H1 (cell line): ENCODE measurements at places on chromosomes 3 and 15.
A peak's percentile ranks its signal among the peaks of the same experiment; 100 is the strongest.

DNA sequence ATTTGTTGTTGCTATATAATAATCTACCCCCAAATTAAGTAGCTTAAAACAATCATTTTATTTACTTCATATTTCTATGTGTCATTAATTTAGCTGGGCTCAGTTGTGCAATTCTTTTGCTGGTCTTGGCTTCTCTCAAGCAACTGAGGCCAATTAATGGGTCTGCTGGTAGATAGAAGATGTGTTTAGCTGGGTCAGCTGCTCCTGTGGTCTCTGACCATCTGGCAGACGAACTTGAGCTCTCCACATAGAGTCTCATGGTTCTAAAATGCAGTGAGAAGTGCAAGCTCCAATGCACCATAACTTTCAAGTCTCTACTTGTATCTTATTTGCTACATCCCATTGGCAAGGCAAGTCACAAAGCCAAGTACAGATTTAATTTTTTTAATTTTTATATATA lies 515.6 kb downstream of the ZIC1 start:
- DNase-seq, result no peak

DNA sequence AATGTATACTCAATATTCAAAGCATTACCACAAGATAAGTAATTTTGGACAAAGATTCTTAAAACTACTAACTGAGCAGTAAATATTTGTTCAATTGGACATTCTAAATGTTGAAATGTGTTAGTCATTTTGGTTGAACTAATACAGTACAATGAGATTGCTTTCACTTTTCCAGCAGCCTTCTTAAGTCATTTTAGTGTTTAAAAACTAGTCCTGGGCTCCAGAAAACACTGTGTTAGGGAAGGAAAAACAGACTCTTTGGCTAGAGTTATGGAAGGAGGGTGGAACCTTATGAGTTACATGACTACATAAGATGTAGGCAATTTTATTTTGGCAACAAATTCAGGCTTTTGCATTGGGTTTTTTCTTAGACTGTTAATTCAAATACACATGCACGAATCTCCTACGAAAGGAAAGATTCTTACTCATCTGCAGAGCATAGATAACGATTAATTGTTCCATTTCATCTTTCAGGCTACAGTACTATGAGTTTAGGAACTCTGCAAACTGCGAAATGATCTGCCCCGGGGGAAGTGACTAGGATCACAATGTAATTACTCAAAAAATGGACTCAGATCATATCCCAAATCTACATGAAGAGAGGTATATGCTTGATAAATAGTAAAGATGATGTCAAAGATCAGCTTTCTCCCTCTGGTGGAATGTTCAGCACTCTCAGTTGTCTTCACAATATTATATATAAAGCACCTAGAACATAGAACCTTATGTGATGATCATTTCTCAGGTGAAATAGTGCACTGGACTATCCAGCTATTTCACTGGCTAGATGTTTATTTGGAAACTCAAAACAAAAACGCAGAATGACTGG lies 492.8 kb upstream of the MDFIC2 start:
- no peak for DNase-seq

GRCh38 chr3:189270248-189270832 lies 98.6 kb downstream of the TPRG1 start:
- DNase-seq, result no peak

- DNase-seq, result no peak
Observed at GRCh38 chr15:77573802-77574201, 58.9 kb downstream of the LINGO1 start.

GRCh38 chr15:101684384-101684783 lies 32.2 kb upstream of the TM2D3 start:
- DNase-seq, result no peak

- no peak for DNase-seq
Observed at GRCh38 chr3:170585937-170586310, at the start of gene SLC7A14. Gene SLC7A14, minus strand, starts transcription at chr3:170586075. Its CDS starts 59,139 bp downstream, at chr3:170526936.

GRCh38 chr15:55897560-55898336 lies 95.7 kb downstream of the NEDD4 start:
- peak; percentile 23 for DNase-seq

- DNase-seq, result no peak
Observed at GRCh38 chr3:106305127-106305526, 436.3 kb upstream of the CBLB start.

GRCh38 chr15:74221399-74222239 lies 14.5 kb upstream of the CCDC33 start:
- DNase-seq, result no peak

- DNase-seq, result no peak
Observed at GRCh38 chr3:28980631-28981030, 300.2 kb upstream of the RBMS3 start.

DNA sequence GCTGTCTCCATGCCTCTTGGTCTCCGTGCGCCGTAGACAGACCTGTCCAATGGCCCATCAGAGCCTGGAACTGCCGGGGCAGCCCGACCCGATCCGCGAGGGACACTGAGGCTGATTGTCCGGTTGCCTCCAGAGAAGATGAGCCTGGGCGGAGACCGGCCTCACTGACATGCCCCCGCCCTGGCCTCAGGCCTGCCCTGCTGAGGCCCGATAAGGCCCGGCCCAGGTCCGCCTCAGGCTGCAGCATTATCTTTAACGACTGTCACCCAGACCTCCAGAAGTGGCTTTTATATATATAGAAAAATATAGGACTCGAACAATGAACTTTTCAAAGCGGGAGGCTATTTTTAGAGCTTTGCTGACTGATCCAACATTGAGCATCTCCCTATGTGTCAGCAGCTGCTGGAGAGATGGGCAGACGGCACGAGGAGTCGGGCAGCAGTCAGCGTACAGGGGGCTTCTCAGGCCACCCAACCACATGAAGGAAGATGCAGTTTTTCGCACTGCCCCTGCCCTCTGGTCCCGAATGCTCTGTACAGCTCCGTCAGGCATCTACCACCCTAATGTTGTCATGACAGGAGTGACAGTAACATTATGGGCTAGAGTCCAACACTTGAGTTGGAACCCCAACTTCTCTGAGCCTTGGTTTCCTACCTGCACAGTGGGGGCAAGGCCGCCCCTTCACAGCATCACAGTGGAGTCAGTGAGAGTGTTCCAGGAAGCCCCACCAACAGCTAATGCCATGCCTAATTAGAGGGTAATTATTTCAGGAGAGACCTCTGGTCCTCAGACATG lies 112.0 kb upstream of the RPL32 start:
- DNase-seq, result no peak

DNA sequence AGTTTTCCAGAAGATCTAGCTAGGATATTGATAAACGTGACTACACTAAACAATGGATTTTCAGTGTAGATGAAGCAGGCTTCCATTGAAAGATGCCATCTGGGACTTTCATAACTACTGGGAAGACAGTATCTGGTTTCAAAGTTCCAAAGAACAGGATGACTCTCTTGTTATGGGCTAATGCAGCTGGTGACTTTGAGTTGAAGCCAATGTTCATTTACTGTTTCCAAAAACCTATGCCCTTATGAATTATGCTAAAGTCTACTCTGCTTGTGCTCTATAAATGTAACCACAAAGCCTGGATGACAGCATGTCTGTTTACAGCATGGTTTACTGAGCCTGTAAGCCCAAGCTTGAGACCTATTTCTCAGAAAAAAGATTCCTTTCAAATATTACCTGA lies 245.4 kb downstream of the GBE1 start:
- no peak for DNase-seq

GRCh38 chr15:37616215-37616614 lies 318.2 kb upstream of the TMCO5A start:
- no peak for DNase-seq

GRCh38 chr3:108124337-108125152 lies 33.7 kb upstream of the CD47 start:
- no peak for DNase-seq

- DNase-seq, result no peak
Observed at GRCh38 chr3:40713306-40713705, 188.5 kb downstream of the ZNF621 start.

GRCh38 chr3:99952306-99952705 lies 134.6 kb downstream of the CMSS1 start:
- no peak for DNase-seq

DNA sequence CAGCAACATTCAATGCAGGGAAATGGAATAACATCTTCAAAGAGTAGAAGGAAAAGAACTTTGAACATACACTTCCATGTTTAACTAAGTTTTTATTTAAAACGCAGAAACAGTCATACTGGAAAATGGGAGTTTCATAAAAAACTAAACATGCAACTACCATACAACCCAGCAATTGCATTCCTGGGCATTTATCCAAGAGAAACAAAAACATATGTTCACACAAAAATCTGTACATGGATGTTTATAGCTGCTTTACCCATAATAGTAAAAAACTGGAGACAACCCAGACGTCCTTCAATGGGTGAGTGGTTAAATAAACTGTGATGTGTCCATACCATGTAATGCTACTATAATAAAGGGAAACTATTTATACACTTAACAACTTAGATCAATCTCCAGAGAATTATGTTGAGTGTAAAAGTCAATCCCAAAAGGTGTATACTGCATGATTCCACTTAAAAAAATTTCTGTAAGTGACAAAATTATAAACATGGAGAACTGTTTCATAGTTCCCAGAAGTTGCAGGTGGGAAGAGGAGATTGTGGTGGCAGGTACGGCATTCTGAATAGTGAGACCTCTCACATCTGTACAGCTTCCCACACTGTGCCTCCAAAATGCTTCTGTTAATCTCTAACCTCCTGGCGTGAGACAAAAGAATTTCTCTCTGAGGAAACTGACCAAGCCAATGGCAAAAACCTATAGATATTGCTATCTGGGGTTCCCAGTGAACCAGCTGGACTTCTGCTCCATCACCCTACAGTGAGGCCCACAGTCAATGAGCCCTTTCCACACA lies 23.1 kb downstream of the ISG20 start:
- DNase-seq, result no peak

GRCh38 chr3:150410311-150411105 lies 2.4 kb downstream of the TSC22D2 start:
- DNase-seq, result no peak

- no peak for DNase-seq
Observed at GRCh38 chr3:105353485-105354161, 13.1 kb upstream of the ALCAM start.

- no peak for DNase-seq
Observed at GRCh38 chr3:185822221-185823000, 2.4 kb downstream of the IGF2BP2 start.

DNA sequence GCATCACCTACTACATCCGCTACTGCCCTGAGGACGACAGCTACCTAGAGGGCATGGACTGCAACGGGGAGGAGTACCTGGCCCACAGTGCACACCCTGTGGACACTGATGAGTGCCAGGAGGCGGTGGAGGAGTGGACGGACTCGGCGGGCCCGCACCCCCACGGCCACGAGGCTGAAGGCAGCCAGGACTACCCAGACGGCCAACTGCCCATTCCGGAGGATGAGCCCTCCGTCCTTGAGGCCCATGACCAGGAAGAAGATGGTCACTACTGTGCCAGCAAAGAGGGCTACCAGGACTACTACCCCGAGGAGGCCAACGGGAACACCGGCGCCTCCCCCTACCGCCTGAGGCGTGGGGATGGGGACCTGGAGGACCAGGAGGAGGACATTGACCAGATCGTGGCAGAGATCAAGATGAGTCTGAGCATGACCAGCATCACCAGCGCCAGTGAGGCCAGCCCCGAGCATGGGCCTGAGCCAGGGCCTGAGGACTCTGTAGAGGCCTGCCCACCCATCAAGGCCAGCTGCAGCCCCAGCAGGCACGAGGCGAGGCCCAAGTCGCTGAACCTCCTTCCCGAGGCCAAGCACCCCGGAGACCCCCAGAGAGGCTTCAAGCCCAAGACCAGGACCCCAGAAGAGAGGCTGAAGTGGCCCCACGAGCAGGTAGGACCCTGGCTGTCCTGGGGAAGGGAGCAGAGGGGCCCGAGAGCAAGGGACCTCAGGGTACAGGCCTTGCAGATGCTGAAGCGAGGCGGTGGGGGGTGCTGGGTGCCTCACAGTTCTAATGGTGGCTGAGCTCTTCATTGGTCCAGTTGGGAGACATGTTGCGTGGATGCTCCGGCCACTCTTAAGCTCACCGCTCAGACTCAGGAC lies 168.6 kb downstream of the APBA2 start:
- DNase-seq, result no peak

GRCh38 chr3:13837751-13838150 lies 42.1 kb downstream of the WNT7A start:
- no peak for DNase-seq

DNA sequence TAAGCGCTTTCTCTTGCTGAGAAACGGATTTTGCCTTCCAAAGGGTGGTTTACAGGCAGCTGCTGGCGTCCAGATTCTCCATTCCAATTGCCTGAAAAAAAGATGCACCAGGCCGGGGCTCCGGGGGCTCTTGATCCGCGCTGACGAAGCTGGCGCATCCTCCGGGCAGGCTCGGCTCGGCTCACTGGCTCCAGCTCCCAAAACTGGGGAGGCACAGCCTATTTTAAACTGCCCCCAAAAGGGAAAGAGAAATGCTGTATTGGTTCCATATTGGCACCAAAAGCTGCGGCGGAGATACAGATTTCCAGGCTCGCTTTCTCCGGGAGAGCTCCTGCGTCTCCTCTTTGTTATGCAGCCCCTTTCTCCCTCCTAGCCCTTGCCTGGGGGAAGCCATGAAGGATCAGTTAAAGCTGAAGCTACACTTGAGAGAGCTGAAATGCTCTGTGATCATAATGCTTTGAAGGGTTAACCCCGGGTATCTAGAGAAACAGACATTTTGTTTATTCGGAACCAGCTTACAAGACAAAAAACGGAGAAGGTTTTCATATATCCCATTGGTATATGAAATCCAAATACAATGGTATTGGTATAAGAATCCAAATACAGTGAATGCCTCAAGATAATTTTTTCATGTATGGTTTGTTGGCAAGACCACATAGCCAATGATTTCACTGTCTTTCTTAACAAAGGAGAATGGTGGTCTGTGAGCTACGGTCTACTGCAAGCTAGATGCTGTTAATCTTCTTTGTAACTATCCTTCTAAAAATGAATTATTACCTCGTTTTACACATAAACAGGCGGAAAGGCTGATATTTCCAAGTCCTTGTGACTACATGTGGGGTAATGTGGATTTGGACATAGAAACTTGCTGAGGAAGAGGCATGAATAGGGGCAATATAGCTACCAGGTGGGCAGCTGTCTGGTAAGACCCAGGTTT lies 693 bp downstream of the CD200 start:
- DNase-seq, result no peak

GRCh38 chr15:91989821-91990220 lies 136.3 kb downstream of the SLCO3A1 start:
- DNase-seq, result no peak
